ENCODE measurements at places on chromosomes 6 and 20.

- DNase-seq: no peak
These were observed 212.2 kb downstream of the TBC1D7 start for GRCh38 chr6:13116155-13116554.

GRCh38 chr20:54137115-54137514 is 36.7 kb downstream of the CYP24A1 start:
- DNase-seq: no peak

DNA sequence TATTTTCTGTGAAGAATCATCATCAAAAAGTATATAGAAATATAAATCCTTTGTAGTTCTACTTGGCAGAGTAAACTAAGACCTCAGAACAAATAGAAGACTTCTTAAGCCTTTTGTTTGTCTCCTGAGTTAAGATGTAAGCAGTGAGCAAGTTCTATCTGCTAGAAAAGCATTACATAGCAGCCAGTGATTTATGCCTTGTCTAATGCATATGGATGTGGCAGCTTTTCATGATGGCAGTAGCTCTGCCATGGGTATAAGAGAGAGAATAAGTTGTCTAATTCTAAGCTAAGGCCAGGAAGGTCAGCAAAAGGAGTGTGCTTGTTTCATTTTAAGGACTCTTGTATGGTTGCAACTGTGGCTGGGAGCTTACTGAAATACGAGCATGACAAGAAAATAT is 920.2 kb downstream of the GRIK2 start:
- DNase-seq: no peak

- peak; percentile 56 for DNase-seq
These were observed 860.2 kb upstream of the MAP3K7 start for GRCh38 chr6:91447081-91447480.

DNA sequence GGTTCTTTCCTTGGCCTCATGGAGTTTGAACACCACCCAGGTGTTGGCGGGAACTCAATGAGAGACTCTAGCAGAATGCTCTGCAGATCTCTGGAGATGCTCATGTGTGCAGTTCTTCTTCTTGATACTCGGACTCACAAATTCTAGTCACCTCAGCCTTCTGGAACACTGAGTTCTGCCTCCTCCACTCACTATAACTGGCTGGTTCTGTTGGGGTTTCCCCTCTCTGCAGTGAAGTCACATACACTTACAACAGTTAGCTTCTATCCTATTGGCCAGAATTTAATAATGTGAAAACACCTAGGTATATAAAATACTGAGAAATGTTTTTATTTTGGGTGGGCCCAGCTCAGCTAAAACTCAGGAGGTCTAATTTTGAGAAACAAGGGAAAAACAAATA is 109.6 kb upstream of the HIVEP1 start:
- no peak for DNase-seq

DNA sequence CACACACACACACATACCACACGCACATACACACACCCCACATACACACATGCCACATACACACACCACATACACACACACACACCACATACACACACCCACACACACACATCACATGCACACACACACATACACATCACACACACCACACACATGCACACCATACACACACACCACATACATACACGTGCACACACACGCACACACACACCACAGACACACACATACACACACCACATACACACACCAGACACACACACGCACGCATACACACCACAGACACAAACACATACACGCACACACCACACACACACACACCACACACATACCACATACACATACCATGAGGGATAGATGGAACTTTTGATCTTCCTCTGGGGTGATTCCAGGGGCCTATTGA is 90.2 kb downstream of the DLGAP4 start:
- DNase-seq: no peak

DNA sequence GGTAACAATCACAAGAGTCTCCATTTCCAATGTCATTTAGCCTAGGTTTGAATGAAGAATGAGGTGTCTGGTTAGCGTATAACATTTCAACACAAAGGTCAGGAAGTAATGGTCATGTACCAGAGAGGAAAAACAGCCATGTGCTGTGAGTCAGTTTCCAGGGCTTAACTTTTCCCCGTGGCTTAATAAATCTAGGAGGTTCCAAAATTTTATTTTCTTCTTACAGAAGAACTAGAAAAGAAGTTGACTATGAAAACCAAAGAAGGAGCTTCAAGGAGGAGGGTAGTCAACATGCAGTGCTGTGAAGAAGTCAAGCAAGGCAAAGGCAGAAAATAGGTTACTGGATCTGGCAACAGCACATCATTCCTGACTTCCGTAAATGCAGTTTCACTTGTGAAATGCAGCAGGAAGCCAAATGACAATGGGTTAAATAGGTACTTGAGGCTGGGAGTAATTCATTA is 8.4 kb upstream of the GABRR2 start:
- no peak for DNase-seq

- DNase-seq: no peak
These were observed 86.7 kb upstream of the BACH2 start for GRCh38 chr6:90383196-90383822.

DNA sequence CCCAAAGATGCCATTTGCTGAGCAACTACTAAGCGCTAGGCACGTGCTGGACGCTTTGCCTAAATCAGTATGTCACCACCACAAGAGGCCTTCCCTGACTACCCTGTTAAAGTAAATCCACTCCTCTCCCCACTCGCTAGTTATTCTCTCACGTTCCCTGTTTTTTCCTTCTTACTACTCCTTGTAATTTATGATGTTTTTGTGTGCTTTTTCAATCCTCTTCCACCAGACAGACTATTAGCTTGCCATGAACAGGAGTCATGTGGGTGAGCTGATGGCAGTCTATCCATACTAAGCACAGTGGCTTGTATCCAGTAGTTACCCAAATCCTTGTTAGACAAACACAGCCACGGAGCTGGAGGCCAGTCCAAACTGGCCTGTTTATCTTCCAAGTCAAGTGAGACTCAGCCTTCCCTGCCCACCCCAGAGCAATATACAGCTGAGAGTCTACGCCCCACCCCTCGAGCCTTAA is 41.2 kb downstream of the C6orf132 start:
- DNase-seq: no peak

GRCh38 chr6:9834233-9834632 is 580.6 kb downstream of the TFAP2A start:
- no peak for DNase-seq

- no peak for DNase-seq
These were observed 469.7 kb downstream of the CDKAL1 start for GRCh38 chr6:21003780-21004541.

DNA sequence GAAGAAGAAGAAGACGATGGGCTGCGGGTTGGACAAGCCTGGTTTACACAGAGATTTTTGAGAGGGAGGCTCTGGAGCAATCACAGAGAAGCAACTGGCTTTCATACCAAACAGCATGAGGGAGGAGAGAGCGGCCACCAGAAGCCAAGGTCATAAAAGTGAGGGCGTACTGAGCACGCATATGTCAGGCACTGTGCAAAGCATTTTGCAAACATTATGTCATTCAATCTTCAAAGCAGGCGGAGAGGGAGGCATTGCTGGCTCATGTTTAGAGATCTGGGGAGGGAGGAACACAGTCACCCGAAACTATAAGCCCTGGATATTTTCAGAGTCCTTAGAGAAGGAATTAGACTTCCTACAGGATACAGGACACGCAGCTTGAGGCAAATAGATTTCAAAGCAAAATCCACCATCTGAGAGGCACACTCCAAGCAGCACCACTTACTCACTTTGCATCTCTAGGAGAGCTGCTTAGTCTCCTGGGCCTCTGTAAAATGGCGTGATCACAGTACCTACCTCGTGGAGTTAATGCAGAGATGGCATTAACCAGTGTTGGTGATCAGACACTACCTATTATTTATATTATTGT is 24.6 kb downstream of the RAMACL start:
- DNase-seq: no peak

DNA sequence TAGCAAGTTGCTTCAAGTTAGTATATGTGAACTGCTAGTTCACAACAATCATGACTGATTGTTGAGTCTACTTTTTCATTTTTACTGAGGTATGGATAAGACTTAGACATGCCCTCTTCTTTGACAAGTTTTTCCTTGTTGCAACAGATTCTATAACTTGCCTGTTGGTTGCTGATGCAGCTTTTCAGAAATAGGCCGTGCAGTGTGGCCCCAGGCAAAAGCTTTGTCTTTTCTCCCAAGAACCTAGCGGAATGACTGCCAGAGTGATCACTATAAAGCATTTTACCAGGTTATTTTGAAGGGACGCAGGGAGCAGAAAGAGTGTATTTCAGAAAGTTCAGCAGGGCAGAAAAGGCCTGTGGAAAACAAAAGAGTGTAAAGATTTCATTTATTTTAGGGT is 16.0 kb downstream of the HECA start:
- DNase-seq: no peak

DNA sequence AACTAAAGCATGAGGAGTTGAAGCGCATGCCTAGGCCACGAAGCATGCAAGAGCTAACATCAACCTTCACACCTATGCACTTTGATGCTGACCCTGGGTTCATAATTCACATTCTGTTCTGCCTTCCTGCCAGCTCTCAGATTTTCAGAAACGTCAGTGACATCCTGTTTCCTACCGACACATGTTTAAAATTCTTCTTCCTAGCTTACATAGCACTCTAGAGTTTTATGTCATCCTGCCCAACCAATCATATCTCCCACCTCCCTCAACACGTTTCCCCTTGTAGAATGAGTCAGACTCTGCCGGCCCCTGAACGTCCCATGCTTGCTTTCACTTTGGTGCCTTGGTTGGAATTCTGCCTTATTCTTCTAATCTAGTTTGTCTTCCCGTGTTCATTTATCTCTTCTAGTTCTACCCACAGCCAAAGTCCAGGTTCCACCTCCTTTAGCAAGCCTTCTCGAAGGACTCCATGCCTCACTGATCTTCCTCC is 97.2 kb upstream of the MAP7 start:
- no peak for DNase-seq

GRCh38 chr6:149170564-149171452 is 146.7 kb upstream of the TAB2 start:
- no peak for DNase-seq

DNA sequence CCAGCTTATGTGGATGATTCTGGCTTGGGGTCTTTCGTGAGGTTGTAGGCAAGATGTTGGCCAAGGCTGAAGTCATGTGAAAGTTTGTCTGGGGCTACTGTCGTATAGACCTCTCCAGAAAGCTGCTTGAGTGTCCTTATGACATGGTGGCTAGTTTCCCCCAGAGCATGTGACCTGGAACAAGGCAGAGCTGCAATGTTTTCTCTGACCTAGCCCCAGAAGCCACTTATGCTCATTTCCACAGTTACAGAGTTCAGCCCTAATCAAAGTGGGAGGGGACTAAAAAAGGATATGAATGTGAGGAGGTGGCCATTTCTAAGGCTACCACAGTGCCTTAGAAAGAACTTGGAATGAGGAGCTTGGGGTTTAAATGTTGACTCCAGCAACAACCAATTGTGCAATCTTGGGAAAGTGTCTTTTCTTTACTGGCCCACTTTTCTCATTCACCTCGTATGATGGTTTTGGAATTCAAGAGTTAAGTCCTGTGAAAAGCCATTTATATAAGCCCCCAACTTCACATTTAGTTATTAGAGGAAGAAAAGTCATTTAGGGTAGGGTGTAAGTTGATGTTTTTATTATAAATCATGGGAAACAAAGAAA is 5.9 kb upstream of the ASXL1 start:
- DNase-seq: no peak

GRCh38 chr20:38034961-38035360 is 1.4 kb downstream of the RPRD1B start:
- DNase-seq: no peak

GRCh38 chr6:35381132-35381531 is 38.8 kb downstream of the PPARD start:
- no peak for DNase-seq

DNA sequence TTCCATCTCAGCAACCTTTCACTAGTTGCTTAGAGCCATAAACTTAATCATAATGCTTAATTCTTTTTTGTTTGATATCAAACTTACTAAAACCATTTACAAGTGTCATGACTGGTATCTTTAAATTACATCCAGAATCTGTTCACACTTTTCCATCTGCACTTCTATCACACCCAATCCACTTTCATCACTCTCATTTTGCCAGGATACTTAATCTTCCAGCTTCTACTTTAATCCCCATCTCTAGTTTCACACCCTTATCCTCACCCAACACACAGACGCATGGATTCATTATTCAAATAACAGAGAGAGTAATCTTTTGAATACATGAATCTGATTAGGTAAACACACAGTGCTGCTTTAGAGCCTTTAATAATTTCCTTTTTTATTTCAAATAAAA is 828.4 kb downstream of the HACE1 start:
- no peak for DNase-seq

- no peak for DNase-seq
These were observed 8.9 kb downstream of the SLC16A10 start for GRCh38 chr6:111096246-111096645.

- no peak for DNase-seq
These were observed at the start of gene SMPDL3A for GRCh38 chr6:122789182-122790027. Gene SMPDL3A, plus strand, starts transcription at chr6:122789258. Its CDS starts 89 bp downstream, at chr6:122789347.

DNA sequence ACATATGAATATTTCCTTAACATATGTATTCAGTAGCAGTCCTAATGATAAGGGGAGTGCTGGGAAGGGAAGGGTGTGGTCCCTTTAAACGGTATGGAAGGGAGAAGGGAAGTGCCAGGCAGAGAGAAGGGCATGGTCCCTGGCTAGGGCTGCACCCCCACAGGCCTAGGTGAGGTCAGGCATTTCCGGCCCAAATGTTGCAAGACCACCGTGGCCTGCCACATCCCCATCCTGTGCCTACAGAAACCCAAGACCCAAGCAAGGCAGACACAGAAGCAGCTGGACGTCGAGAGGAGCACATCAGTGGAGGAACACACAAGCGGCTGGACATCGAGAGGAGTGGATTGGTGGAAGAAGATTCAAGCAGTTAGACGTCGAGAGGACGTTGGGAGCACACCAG is 5.9 kb downstream of the RRAGD start:
- DNase-seq: no peak

DNA sequence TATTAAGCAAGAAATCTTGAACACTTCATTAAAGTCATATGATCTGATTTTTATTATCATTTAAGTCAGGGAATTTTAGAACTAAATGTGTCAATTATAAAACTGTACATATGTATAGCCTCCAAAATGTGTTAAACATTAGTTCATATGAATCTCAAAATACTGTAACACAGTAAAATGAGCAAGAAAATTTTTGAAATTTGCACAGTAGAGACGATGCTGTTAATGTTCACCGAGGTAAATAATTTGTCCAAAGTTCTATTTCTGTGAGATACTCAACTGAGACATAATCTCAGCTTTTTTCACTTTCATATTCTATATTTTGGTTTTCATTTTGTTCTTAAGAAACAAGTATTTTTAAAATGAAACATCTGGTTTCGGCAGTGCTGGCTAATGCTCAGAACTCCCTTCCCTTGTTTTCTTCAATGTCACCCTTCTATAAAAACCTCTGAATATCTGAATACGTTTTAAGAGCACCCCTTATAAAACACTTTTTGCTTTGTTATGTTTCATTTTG is 353.1 kb downstream of the LAMA2 start:
- no peak for DNase-seq

DNA sequence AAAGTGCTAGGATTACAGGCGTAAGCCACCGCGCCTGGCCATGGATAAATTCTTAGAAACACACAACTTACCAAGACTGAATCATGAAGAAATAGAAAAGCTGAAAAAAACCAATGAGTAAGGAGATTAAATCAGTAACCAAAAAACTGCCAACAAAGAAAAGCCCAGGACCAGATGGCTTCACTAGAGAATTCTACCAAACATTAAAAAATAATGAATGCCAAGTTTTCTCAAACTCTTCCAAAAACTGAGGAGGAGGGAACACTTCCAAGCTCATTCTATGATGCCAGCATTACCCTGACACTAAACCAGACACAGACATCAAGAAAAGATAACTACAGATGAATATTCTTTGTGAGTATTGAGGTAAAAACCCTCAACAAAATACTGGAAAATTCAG is 44.3 kb downstream of the USP49 start:
- DNase-seq: no peak

Measured in NCI-H187 treated with DMSO at 0.1 percent for 48 hours (cell line).